Activated T-helper 9 cell treated with anti-CD3 and anti-CD28 coated beads, Interleukin-2, amount 50 U/mL, for 16 hours (primary cell): ENCODE measurements at places on chromosomes 12 and 14.

- DNase-seq, result no peak
These were observed 56.1 kb upstream of the PCED1B start for GRCh38 chr12:47023311-47023710.

GRCh38 chr14:29310210-29310609, 543.6 kb downstream of the FOXG1 start:
- no peak for DNase-seq

GRCh38 chr14:78581229-78581628, 411.1 kb downstream of the NRXN3 start:
- DNase-seq, result no peak

- DNase-seq, result no peak
These were observed 24.5 kb downstream of the SLC16A7 start for GRCh38 chr12:59620326-59620725.

- DNase-seq, result peak; percentile 31
These were observed 1.5 kb downstream of the CALM1 start for GRCh38 chr14:90398315-90398839.

DNA sequence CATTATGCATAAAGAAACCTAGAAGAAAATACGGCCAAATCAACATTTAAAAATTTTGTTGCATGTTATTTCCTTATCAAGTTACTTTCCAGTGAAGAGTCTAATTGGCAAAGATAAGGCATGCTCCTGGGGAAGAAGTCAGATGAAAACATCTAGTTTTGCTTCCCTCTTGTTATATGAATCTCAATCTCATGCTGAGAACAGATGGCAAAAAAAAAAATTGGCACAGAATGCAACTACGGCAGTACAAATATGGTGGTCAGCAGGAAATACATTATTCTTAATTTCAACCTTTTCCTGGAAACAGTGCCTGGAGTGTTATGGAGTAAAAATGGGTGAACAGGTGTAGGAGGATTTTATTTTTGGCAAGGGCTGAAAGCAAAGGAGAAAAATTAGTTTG, 32.8 kb downstream of the HECTD4 start:
- no peak for DNase-seq

- DNase-seq, result no peak
These were observed 26.5 kb upstream of the PPP1R12A start for GRCh38 chr12:79961411-79961810.
